Endothelial cell of umbilical vein (primary cell): ENCODE measurements at places on chromosomes 1 and 21. TPM values are rescaled to one million over a fixed set of nuclear protein-coding genes. Genes with fewer than 3 reads are reported as not detected.

GRCh38 chr1:234734412-234734835, 124.4 kb upstream of the IRF2BP2 start:
- no peak for DNase-seq

- DNase-seq = no peak
Observed at GRCh38 chr1:3717715-3718601, 34.3 kb upstream of the CCDC27 start.

GRCh38 chr1:201593200-201593921, 54.4 kb downstream of the NAV1 start:
- peak; percentile 85 for DNase-seq

DNA sequence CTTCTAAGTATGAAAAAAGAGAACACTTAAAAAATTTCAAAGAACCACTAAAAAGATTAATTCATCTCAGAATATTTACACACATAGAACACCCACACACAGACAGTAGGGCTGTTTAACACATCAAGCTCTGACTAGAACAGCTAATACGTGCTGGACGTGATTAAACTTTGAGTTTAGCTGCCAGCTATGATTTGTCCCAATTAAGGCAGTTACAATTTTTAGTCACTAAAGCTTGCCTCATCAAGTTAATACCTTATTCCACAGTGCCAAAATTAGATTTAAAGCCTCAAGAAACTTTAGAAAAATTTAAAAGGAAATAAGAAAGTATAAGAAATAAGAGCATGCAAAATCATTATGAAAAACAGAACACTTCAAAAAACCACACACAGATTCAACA, 18.9 kb downstream of the SLC16A1 start:
- no peak for DNase-seq

GRCh38 chr1:61808968-61809367, 66.7 kb downstream of the PATJ start:
- DNase-seq = peak; percentile 18

- DNase-seq = no peak
Observed at GRCh38 chr1:159185121-159185520, 13.7 kb downstream of the CADM3 start.

DNA sequence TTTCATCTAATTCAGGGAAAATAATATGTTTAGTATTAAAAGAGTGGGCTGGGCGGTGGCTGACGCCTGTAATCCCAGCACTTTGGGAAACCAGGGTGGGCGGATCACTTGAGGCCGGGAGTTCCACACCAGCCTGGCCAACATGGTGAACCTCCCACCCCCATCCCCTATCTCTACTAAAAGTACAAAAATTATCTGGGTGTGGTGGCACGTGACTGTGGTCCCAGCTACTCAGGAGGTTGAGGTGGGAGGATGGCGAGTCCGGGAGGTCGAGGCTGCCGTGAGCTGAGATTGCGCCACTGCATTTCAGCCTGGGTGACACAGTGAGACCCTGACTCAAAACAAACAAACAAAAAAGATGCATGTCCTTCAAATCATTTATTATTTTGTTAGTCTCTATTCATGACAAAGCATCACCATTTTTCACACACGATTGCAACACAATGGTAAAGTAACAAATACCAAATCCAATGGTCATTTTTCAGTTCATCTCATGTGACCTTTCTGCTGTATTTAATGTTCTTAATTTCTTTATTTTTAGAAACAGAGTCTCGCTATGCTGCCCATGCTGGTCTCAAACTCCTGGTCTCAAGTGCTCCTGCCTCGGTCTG, 1.0 kb downstream of the MSH4 start:
- no peak for DNase-seq

GRCh38 chr1:229716704-229717103, 90.7 kb downstream of the URB2 start:
- DNase-seq = no peak

Gene DESI2
- 37.2 TPM in 2 replicates for total RNA-seq

GRCh38 chr1:114080511-114081436, 72.9 kb downstream of the SYT6 start:
- no peak for DNase-seq

DNA sequence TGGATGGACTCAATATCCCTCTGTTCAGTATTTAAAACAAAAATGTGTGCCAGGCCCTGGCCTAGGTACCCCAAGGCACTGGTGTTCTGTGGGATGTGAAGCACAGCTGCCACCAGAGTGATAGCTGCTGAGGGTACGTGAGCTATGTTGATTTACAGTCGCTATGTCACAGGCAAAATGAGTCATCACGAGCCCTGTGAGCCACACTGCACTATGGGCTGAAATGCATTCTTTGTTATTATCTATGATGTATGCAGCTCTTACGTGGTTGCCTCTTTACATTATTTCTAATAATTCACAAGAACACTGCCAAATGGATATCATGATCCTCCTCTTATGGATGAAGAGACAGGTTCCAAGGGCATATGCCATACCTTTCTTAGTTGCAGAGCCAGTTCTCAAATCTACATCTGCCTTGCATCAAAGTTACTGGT, 2.1 kb downstream of the TEX38 start:
- peak; percentile 46 for DNase-seq

Gene GLUL
- total RNA-seq = 181 and 187 TPM in 2 replicates

DNA sequence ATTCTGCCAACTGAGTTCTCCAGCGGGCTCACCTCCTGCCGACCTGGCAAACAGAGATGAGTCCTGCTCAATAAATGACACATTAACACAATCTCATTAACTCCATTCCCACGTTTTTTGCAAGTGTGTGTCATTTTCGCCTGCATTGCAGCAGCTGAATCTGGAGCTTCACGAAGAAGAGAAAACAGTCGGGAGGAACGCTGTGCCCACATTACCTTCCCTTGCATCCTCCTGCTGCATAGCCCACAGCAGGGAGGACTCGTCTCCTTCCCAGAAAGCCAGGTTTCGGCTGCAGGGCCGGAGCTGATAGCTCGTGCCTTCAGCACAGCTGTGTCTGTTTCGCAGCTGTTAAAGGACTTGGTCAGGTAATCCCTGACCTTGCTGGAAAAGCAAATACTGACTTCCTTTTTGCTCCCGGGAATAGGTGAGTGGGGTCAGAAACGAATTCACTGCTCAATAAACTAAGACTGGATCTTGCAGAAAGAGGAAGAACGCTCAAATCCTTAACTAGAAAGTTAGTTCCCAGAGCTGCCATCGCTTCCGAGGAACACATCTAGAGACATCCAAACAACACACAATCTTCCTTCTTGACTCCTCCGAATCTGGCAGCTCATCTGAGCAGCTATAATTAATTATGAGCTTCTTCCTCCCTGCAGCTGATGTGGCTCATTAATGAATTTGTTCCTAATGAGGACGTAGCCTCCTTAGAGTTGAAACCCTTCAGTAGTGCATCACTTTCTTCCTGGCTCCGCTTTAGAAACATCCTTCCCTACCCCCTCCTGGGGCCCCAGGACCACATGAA, 33.0 kb downstream of the KANK4 start:
- peak; percentile 16 for DNase-seq

DNA sequence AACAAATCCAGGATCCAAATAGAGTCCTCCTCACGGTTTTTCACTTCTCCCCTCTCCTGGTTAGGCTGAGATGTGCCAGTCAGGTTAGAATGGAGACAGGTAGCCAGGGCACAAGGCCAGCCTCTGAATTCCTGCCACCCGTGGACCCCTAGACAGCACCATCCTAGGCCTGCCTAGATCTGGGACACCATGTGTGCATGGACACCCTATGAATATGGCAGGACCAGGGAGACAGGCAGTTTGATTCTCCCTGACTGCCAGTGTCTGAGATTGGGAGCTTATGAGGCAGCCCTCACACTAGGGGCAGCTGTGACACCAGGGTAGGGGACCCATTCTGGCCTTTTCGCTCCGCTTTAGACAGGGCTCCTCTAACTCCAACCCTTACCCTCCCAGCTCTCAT, 7.5 kb downstream of the AVPR1B start:
- no peak for DNase-seq

Gene LRRC39
- 0.40 and 0.67 TPM in 2 replicates for total RNA-seq

- DNase-seq = peak; percentile 2
Observed at GRCh38 chr1:37096523-37096922, 62.2 kb upstream of the GRIK3 start.

- no peak for DNase-seq
Observed at GRCh38 chr1:9653210-9653490, 1.6 kb downstream of the PIK3CD start.

- peak; percentile 7 for DNase-seq
Observed at GRCh38 chr1:71047635-71048607, at the start of gene PTGER3. Gene PTGER3, minus strand, starts transcription at chr1:71047816. Its CDS starts 239 bp downstream, at chr1:71047577.

Gene TOMM20
- total RNA-seq = 98.4 and 108 TPM in 2 replicates

- no peak for DNase-seq
Observed at GRCh38 chr1:87760654-87761053, 432.0 kb downstream of the LMO4 start.

Gene CYP2J2
- 0.18 and 0.27 TPM in 2 replicates for total RNA-seq

DNA sequence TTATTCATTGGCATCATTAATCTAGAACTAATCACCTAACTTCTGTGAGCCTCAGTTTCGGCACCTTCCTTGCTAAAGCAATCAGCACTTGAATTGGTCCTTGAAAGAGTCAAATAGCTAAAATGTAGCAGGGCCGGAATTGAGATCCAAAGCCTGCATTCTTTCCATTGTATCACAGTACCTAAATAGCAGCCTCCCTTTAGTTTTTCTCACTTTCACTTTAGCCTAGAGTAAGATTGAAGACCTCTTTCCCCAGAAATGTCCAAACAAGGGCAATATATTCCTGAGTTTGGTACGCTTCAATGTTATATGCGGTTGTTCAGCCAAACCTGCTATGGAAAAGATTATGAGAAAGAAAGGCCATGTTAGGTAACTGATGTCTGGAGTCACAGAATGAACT, 121.9 kb upstream of the BMP8A start:
- no peak for DNase-seq

Gene C1orf185
- not detected in 2 replicates for total RNA-seq

Gene LAMB3
- total RNA-seq = 0.72 and 3.1 TPM in 2 replicates

DNA sequence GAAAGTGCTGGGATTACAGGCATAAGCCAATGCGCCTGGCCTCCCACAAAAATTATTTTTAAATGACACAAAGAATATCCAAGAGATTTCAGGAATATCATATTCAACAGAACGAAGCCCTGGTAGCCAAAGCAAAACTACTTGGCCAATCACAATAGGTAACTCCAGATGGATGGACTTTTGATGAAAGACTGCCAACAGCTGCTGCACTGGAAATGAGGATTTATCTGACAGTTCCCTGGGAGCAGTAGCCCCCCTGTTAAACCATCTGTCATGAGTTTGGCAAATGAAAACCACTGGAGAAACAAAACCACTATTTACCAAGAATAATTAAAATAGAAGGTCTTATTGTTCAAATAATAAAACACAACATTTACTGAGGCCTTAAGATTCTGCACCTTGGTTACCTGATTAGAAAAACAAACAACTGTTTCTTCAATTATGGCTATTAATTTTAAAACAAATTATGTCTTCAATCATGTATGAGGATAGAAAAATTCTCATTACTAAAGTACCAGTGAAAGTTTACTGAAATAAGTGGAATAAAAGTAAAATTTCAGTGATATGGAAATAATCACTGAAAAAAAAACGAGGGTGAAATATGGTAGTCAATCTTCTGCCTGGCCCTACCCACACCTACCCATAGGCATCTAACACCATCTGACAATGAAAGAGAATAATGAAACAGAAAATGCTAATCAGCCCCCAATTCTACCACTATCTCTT, 34.3 kb upstream of the PSMG1 start:
- no peak for DNase-seq
